ENCODE measurements at places on chromosomes 2 and 18. TPM values are rescaled to one million over a fixed set of nuclear protein-coding genes. Genes with fewer than 3 reads are reported as not detected.

TRABD2A gene
- 1.7 TPM for total RNA-seq

CAPN14 gene
- total RNA-seq: under 0.01 TPM

VWA3B gene
- total RNA-seq: not detected

SGPP2 gene
- total RNA-seq: not detected

CREB1 gene
- 32.4 TPM for total RNA-seq

CIB4 gene
- not detected for total RNA-seq

DNA sequence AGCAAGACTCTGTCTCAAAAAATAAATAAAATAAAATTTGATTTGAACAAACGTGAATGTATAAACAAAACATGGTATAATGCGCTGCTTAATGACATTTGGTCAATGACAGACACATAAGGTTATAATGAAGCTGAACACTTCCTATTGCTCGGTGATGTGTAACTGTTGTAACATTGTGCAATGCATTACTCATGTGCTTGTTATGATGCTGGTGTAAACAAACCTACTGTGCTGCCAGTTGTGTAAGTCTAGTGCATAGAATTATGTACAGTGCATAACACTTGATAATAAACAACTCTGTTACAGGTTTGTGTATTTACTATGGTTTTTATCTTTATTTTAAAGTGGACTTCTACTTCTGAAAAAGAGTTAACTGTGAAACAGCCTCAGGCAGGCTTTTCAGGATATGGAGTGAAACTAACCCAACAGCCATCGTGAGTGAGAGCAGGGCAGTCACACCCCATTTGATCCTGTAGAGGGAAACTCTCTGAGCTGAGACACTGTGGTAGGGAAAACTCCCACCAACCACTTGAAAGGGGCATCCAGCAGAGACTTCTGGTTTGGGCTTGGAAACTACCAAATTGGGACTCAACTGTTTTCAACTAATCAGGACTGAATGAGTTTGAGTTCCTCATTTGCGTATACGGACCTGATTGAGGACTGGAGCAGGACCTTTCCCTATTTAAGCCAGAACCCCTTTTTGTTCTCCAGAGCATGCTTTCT is 8.7 kb upstream of the RPRD1A start:
- peak; percentile 98 for DNase-seq

GRCh38 chr18:33836564-33836963 is 258.5 kb downstream of the ASXL3 start:
- DNase-seq: no peak

GRCh38 chr2:227161947-227162346 is 2.1 kb downstream of the COL4A4 start:
- no peak for DNase-seq

GRCh38 chr2:169525434-169525833 is 15.9 kb downstream of the KLHL41 start:
- no peak for DNase-seq

DNA sequence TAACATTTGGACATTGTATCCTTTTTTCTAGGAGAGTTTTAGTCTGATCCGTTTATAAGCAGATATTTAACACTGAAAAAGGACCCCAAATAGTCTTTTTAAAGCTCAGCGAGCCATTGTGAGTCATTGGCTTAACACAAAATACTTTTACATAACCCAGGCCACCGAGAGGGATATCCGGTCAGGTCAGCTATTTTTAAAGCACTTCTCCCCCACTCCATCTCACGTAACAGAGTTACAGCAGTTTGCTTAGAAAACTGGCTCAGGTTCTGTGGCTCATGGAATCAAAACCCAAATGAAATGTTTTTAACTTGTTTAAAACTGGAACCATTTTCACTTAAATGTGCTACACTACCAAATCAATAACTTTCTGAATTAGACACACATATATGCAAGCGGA is 23.9 kb downstream of the COL4A3 start:
- peak; percentile 62 for DNase-seq

- DNase-seq: no peak
Observed at GRCh38 chr2:145260081-145260480, 740.2 kb upstream of the ZEB2 start.

GRCh38 chr2:170208967-170209366 is 31.0 kb downstream of the MYO3B start:
- no peak for DNase-seq

DNA sequence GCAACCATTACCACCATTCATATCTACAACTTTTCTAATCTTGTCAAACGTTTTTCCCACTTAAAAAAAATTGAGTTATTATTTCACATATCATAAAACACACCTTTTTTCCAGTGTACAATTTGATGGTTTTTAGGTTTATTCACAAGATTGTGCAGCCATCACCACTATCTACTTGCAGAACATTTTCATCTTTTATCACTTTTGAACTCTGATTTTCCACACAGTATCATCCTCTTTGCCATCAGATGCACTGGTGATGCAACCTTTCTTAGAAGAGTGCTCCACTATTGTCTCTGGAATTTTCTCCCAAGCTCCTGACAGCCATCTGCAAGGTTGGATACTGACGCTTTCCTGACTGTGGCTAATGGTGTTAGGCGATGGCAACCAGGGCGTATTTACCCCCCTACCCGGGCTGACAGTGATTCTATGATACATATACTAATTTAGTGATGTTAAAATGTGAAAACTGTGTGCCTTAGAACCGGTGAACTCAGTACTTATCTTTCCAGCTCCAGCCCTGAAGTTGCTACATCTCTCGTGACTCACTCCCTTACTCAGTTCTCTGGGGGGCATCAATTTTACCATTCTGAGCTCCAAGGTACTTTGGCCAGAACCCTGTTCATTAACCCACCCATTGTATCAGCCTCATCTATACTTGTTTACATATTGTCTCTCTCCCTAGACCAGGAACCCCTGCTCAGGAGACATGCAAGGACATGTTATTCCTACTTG is 105.4 kb upstream of the SPRED2 start:
- DNase-seq: peak; percentile 37

GRCh38 chr2:44965684-44966083 is 24.2 kb downstream of the SIX3 start:
- no peak for DNase-seq
